BE2C (cell line): ENCODE measurements at places on chromosomes 2 and 18.

- no peak for DNase-seq
Measured at GRCh38 chr2:236065314-236066160, 102.6 kb downstream of the GBX2 start.

DNA sequence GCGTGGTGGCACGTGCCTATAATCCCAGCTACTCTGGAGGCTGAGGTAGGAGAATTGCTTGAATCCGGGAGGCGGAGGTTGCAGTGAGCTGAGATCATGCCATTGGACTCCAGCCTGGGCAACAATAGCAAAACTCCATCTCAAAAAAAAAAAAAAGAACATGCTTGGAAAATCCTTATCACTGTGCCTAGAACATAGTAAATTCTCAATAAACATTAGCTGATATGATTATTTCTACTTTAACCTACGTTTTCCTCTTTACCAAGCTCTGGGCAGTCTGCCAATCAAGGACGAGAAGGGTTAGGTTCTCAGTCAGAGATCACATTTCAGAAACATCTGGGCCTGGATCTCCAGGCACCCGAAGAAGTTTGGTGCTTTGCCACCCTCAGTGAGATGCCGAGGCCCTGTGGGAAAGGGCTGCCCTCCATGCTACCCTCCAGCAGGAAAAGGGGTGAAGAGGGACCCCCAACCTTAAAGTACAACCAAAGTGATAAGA is 107.7 kb downstream of the BCL11A start:
- DNase-seq = no peak

DNA sequence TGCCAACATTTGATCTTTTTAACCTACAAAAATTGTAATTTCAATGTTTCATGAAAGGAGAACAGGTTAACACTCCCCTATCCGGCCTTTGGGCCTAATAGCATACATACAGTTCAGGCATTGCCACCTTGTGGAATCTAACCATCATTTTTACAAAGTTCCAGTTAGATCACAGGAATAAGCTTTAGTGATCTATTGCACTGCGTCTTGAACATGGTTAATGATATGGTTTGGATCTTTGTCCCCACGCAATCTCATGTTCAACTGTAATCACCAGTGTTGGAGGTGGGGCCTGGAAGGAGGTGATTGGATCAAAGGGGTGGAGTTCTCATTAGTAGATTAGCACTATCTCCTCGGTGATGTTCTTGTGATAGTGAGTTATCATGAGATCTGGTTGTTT is 58.2 kb upstream of the NEUROD1 start:
- DNase-seq = no peak

DNA sequence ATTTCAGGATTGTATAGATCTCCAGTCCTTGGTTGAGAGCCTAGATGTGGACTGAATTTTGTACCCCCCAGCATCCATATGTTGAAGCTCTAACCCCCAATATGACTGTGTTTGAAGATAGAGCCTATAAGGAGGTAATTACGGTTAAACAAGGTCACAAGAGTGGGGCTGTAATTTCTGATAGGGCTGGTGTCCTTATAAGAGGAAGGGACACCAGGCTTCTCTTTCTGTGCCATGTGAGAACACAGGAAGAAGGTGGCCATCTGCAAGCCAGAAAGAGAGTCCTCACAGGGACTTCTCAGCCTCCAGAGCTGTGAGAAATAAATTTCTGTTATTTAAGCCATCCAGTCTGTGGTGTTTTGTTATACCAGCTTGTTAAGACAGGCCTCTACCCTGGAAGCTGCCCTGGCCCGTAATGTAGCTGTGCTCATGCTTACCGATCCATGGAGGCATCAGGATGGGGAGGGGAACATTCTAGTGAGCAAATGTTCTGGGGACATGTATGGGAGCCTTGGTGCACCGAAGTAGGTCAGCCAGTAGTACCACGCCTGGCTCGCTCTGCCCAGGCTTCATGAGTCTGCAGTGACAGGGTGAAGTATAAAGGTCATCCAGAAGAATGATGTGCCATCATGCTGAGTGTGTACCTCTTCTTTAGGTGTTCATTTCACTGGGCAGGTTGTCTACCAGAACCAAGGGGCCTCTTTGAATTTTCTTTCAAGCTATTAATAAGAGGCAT is 16.1 kb downstream of the RASGRP3 start:
- no peak for DNase-seq

DNA sequence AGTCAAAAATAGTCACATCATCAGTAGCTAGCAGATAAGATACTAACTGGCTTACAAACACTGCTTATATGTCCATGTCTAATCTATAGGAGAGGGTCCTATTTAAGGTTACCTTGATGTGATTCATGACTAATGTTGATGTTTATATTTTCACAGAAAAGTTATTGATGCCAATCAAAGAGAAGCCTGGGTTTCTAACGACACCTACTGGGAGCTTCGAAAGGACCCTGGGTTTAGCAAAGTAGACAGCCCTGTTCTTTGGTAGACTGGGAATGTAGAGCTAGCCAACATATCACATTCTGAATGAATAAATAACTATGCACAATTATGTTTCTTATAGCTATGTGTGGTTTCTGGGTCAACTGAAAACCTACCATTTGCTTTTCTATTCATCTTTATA is 55.7 kb downstream of the PRKRA start:
- no peak for DNase-seq

DNA sequence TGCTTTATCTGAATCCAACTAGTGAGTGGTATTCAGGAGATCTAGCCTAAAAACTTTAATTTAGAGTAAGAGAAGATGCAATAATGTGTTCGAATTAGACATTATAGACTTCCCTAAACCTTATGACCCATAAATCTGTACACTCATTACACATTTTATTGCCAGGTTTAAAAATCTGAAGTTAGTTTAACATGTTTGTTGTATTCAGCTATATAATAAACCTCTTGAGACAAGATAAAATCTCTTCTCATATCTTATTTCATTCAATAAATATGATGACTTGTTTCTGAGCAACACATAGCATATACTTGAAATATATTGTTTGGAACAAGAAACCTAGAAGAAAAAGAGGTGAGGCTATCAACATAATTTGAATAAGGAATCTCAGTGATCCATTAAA is 150.7 kb downstream of the CDH7 start:
- no peak for DNase-seq

- DNase-seq = no peak
Measured at GRCh38 chr18:51054764-51055163, 24.8 kb downstream of the SMAD4 start.

DNA sequence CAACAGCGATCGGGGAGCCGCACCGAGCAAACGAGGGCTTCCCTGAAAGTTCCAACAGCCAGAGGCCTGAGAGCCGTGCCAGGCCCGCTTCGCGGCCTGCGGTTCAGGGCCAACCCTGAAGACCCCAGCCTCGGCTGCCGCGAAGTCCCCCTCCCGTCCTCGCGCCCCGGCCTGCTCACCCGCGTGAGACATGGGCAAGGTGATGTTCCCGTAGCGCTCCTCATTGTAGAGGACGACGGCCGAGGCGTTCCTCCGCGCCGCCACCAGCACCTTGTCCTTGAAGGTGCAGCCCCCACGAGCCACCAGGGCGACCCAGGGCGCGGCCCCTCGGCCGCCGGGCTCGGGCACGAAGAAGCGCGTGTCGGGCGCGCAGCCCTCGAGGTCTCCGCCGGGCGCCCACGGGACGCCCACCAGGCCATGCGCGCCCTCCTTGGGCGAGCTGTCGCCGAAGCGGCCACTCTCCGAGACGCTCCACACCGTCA is 510 bp downstream of the RNF149 start:
- DNase-seq = peak; percentile 12
